Mesothelial cell of epicardium (in vitro differentiated cells): ENCODE measurements at places on chromosomes 3 and 15.
A peak's percentile ranks its signal among the peaks of the same experiment; 100 is the strongest.

DNA sequence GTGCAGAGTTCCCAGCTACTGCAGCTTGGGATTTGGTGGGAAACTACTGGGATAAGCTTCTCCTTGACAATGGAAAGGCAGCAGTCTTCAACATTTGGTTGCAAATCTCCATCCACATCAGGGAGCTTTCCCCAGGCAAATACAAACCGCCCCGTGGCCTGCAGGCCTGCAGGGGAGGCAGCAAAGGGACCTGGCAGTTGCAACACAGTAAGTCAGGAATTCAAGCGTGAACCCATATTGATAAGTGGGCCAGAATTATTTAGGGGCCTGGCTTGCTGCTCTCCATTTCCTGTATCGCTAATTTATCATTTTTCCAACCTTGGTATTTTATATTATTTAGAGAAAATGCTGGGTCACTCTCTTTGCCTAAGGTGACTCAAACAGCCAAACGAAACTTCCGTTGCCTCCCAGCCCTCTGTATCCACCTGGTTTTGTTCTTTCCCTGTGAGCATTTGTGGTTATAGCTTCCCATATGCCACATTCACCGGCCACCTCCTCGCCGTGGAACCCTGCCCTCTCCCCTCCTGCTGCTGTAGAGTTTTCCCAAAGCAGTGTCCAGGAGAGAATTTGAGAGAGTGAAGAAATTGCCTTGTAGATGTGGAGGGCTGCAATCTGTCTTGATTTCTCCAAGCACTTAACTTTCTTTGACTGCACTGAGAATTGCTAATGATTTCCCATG is 34.8 kb downstream of the B3GALNT1 start:
- no peak for DNase-seq
- no peak overlapping the region for H3K4me3 ChIP-seq
- H3K27ac ChIP-seq: no peak overlapping the region
- H3K4me1 ChIP-seq: no peaks in the 10 kb centered on the region
- H3K27me3 ChIP-seq: no peaks in the 10 kb centered on the region
- H3K36me3 ChIP-seq: no peaks in the 10 kb centered on the region

DNA sequence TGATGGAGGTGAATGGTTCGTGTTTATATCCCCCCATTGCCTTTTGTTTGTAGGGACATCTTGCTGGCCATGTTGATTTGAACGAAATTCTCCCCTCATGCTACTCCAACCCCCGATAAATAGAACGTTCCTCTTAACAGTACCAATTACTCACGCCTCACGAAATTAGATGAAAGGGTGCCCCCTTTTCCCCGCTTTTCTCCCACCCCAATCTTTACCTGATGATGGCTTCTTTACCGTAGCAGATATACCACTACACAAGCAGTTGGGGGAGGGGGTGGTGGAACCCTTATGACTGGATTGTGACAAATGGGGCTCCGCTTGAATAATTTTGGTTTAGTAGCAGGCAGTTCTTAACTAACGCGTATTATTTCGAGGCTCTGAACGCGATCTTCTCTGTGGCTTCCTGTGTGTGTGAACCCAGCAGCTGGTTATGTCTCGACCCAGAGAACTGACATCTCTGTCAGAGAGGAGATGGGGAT is 1.1 kb downstream of the PIAS1 start:
- H3K36me3 ChIP-seq: peaks cover 2% of the 10 kb centered on the region
- peak overlapping the region; percentile 85 for H3K4me3 ChIP-seq
- H3K4me1 ChIP-seq: peaks cover 32% of the 10 kb centered on the region
- no peak for DNase-seq
- no peaks in the 10 kb centered on the region for H3K27me3 ChIP-seq

DNA sequence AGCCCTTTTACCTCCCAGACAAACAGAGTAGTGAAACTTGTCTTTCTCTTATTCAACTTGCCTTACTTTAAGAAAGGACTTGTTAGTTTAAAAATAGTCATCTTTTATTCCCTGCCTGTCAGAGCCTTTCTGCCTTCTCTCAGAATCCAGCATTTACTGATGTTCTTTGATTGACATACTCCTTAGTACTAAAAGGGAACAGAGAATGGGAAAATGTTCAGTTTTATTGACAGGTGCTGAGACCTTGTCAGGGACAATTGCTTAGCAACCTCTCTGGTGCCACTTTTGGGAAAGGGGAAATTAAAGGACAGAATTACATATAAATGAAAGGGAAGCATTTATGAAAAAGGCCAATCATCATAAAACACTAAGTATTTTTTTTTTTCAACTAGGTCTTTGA is 378.3 kb downstream of the PDCD6IP start:
- H3K4me1 ChIP-seq: no peaks in the 10 kb centered on the region
- H3K27ac ChIP-seq: no peak overlapping the region
- DNase-seq: no peak
- H3K36me3 ChIP-seq: no peaks in the 10 kb centered on the region

GRCh38 chr3:3170998-3171397 is 8.5 kb downstream of the CRBN start:
- H3K36me3 ChIP-seq: peaks cover 29% of the 10 kb centered on the region
- DNase-seq: no peak
- H3K27me3 ChIP-seq: no peaks in the 10 kb centered on the region
- no peaks in the 10 kb centered on the region for H3K4me1 ChIP-seq

DNA sequence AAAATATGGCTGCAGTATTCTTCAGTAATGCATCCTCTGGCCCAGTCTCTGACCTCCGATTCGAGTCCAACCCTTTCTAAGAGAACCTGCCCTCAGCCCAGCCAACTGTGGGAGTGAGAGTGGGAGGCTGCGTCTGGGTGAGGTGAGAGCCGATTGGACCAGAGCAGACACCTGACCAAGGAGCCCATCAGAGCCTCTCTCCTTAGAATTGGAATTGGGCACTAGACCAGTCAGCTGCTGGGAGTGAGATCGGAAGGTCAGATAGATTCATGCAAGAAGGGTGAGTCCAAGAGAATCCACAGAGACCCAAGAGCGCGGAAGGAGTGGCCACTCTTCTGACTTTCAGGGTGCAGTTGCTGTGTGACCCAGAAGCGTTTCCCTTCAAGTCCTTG is 10.2 kb downstream of the RASL12 start:
- H3K36me3 ChIP-seq: peaks cover 2% of the 10 kb centered on the region
- H3K27me3 ChIP-seq: no peaks in the 10 kb centered on the region
- H3K4me1 ChIP-seq: no peaks in the 10 kb centered on the region
- no peak overlapping the region for H3K27ac ChIP-seq

GRCh38 chr15:47688573-47689086 is 28.7 kb upstream of the SEMA6D start:
- no peaks in the 10 kb centered on the region for H3K36me3 ChIP-seq
- no peak overlapping the region for H3K27ac ChIP-seq
- H3K27me3 ChIP-seq: no peaks in the 10 kb centered on the region

DNA sequence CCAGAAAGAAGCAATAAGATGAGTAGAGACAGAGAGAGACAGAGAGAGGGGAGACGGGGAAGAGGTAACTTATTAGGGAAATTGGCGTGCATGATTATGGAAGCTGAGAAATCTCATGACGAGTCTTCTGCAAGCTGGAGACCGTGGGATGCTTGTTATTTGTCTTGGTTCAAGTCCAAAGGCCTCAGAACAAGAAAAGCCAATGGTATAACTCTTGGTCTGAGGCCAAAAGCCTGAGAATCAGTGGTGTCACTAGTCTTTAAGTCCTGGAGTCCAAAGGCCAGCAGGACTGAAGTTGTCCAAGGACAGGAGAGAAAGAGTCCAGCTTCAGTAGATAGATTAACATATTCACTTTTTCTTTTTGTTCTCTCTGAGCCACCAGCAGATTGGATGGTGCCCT is 613.6 kb downstream of the CADM2 start:
- H3K27me3 ChIP-seq: no peaks in the 10 kb centered on the region
- H3K4me1 ChIP-seq: no peaks in the 10 kb centered on the region
- H3K36me3 ChIP-seq: no peaks in the 10 kb centered on the region
- no peak for DNase-seq
- no peak overlapping the region for H3K27ac ChIP-seq
- no peak overlapping the region for H3K4me3 ChIP-seq

- no peak overlapping the region for H3K27ac ChIP-seq
- peaks cover 3% of the 10 kb centered on the region for H3K4me1 ChIP-seq
- H3K36me3 ChIP-seq: no peaks in the 10 kb centered on the region
- DNase-seq: no peak
Observed at GRCh38 chr3:197392961-197393360, 94.5 kb upstream of the DLG1 start.

DNA sequence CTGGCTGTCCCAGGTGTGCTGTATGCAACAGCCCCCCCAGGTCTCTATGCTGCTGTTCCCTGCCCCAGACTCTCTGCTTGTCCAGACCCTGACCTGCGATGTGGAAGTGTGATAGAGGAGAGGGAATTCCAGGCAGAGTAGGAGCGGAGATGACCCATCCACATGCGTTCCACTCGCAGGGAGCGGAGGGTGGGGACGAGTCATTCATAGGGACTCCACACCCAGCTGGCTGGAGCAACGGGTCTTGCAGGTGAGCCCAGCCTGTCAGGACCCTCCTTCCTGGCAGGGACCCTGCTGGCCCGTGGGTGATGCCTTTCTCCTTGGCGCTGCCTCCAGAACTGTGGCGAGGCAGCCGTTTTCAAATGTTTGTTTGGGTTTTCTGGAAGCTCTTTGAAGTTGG is 58.8 kb downstream of the CEMIP start:
- H3K4me1 ChIP-seq: no peaks in the 10 kb centered on the region
- H3K4me3 ChIP-seq: no peak overlapping the region
- H3K36me3 ChIP-seq: no peaks in the 10 kb centered on the region
- peaks cover 51% of the 10 kb centered on the region for H3K27me3 ChIP-seq

- peaks cover 22% of the 10 kb centered on the region for H3K27me3 ChIP-seq
- H3K36me3 ChIP-seq: no peaks in the 10 kb centered on the region
- peaks cover 9% of the 10 kb centered on the region for H3K4me1 ChIP-seq
- no peak overlapping the region for H3K27ac ChIP-seq
Observed at GRCh38 chr3:63497641-63498040, 154.8 kb upstream of the SNTN start.

DNA sequence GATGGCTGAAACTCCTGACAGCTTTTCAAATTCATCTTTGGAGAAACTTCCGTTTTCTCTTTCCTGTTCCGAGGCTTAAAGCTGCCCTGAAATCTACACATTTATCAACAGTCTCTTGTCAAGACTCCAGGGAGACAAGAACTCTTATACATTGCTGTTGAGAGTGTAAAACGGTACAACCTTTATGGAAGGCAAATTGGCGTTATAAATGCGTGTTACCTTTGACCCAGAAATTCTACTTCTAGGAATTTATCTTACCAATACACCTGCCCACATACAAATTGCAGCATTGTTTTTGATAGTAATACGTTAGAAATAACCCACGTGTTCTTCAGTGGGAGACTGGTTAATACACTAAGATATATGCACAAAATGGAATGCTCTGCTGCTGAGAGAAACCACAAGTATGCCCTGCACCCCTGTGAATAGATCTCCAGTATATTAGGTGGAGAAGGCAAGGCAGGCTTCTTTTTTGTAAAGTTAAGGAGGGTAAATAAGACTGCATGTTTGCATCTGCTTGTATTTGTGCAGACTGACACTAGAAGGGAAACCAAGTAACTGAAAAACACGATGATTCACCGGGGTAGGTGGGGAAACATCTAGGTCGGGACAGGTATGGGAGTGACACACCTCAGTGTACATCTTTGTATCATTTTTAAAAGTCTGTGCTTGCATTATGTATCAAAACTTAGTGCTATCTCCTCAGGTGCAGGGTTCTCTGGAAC is 97.5 kb downstream of the IGF1R start:
- DNase-seq: no peak
- no peaks in the 10 kb centered on the region for H3K36me3 ChIP-seq
- peaks cover 38% of the 10 kb centered on the region for H3K4me1 ChIP-seq
- H3K4me3 ChIP-seq: no peak overlapping the region
- H3K27ac ChIP-seq: peak overlapping the region; percentile 65

DNA sequence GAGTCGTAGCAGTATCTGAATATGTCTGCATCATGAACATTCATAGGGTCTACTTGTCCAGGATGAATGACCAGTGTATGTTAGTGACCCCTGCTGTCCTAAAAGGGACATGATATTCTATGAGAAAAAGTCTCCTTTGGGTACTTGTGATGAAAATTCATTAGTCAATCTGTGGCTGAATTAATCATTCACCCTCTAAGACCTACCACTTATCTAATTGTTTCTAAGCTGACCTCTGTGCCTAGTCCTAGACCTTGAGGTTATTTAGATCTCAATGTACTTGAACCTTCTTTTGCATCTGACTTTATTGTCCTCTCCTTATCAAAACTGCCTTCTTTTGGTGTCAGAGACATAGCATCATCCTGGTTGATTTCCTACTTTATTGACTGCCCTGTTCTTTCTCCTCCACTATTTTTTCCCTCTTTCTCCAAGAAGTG is 799.3 kb downstream of the DIPK2A start:
- no peaks in the 10 kb centered on the region for H3K36me3 ChIP-seq
- H3K4me3 ChIP-seq: no peak overlapping the region
- no peak overlapping the region for H3K27ac ChIP-seq
- H3K4me1 ChIP-seq: peaks cover 20% of the 10 kb centered on the region
- DNase-seq: no peak

DNA sequence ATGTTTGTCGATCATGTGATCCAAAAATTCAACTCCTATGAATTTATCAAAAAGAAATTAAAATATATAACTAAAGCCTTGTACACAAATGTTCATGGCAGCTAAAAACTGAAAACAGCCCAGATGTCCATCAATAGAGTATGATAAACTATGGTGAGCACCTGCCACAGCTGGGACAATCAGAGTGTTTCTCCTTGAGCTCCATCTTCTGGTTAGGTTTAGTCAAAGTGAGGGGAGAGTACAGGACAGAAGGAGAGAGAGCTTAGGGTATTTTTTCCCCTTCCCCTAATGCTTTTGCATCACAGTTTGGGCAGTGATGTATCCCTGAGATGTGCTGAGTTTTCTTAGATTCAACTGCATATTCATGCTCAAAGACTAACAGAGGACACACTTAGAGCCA is 65.5 kb downstream of the FSIP1 start:
- no peaks in the 10 kb centered on the region for H3K27me3 ChIP-seq
- H3K4me3 ChIP-seq: no peak overlapping the region
- H3K27ac ChIP-seq: no peak overlapping the region
- H3K4me1 ChIP-seq: peaks cover 35% of the 10 kb centered on the region
- no peaks in the 10 kb centered on the region for H3K36me3 ChIP-seq

DNA sequence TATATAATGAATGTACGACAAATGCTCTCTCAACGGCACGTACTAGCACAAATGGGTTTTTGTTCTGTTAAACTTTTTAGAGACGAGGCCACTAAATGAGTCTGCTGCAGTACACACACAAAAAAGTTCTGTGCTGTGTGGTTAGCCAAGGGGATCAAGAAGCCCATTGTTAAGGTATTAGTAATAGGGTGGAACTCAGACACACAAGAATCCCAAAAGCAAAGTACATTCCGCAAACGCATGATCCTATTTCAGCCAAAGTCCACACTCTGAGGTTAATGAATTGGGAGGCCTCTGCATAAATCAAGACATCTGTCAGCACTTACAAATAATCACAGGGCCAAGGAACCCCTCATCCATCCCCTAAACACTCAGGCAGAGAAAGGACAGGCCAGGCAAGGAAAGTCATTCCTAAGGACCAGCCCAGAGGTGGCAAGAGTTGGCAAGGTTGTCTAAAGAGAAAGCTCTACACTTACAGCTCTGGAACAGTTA is 12.1 kb downstream of the OSBPL10 start:
- H3K27ac ChIP-seq: peak overlapping the region; percentile 60
- peaks cover 28% of the 10 kb centered on the region for H3K4me1 ChIP-seq
- H3K36me3 ChIP-seq: no peaks in the 10 kb centered on the region
- no peaks in the 10 kb centered on the region for H3K27me3 ChIP-seq

GRCh38 chr15:87609474-87609873 is 647.1 kb downstream of the NTRK3 start:
- H3K4me1 ChIP-seq: peaks cover 28% of the 10 kb centered on the region
- H3K4me3 ChIP-seq: no peak overlapping the region
- no peaks in the 10 kb centered on the region for H3K27me3 ChIP-seq
- no peaks in the 10 kb centered on the region for H3K36me3 ChIP-seq
- DNase-seq: no peak

GRCh38 chr3:177448987-177449359 is 251.7 kb upstream of the TBL1XR1 start:
- H3K27me3 ChIP-seq: no peaks in the 10 kb centered on the region
- H3K27ac ChIP-seq: peak overlapping the region; percentile 84
- H3K4me3 ChIP-seq: no peak overlapping the region
- H3K36me3 ChIP-seq: no peaks in the 10 kb centered on the region
